Prostate gland (tissue), 2 donors: ENCODE measurements at places on chromosomes 16 and 17. TPM values are rescaled to one million over a fixed set of nuclear protein-coding genes. Genes with fewer than 3 reads are reported as not detected.

Gene CDH11
- total RNA-seq = 24.2 TPM

GRCh38 chr17:5203178-5203907, 11.7 kb upstream of the ZNF594 start:
- no peaks in the 10 kb centered on the region for H3K4me1 ChIP-seq
- no peak overlapping the region for H3K27ac ChIP-seq
- H3K36me3 ChIP-seq = no peaks in the 10 kb centered on the region
- no peak overlapping the region for H3K4me3 ChIP-seq
- DNase-seq = no peak

DNA sequence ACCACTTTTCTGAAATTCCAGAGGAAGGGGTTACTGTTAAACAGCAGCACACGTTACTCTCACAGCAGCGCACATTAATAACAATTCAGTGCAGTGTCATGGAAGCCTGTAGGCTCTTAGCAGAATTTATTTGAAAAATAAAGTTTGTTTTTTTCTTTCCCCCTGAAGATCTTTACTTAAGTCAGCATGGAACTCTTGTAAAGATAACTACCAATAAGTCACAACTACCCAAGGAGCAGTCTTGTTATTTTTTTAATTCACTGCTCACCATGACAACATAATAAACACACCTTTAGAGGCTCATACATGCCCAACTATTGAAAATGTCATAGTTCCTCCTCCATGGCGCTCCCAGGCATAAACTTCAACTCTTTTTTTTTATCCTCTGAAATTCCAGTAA, 31.8 kb upstream of the PSMD7 start:
- no peak overlapping the region for H3K4me3 ChIP-seq
- no peak overlapping the region for H3K27ac ChIP-seq
- no peaks in the 10 kb centered on the region for H3K27me3 ChIP-seq
- no peak for DNase-seq

Gene ALDH3A2
- total RNA-seq = 202 TPM

Gene FBXW10B
- not detected for total RNA-seq

DNA sequence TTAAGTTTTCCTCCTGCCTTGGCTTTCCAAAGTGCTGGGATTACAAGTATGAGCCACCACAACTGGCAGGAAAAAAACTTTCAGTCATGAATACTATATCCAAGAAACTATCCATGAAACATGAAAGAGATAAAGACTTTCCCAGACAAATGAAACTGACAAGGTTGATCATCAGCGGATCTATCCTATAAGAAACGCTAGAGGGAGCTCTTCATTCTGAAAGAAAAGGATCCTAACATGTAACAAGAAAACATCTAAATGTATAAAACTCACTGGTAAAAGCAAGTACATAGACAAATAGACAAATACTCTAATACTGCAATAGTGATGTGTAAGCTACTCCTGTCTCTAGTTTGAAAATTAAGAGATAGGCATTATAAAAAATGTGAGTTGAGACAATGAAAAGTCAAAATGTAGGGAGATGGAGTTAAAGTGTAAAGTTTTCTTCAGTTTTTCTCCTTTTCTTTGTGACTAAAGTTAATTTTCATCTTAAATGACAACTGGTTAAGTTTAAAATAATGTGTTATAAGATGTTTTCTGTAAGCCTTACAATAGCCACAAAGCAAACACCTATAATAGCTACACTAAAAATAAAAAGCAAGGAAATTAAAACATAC, 79.6 kb upstream of the TEKT1 start:
- no peaks in the 10 kb centered on the region for H3K4me1 ChIP-seq
- no peak overlapping the region for H3K4me3 ChIP-seq
- H3K27me3 ChIP-seq = no peaks in the 10 kb centered on the region
- no peak for DNase-seq
- H3K36me3 ChIP-seq = no peaks in the 10 kb centered on the region

DNA sequence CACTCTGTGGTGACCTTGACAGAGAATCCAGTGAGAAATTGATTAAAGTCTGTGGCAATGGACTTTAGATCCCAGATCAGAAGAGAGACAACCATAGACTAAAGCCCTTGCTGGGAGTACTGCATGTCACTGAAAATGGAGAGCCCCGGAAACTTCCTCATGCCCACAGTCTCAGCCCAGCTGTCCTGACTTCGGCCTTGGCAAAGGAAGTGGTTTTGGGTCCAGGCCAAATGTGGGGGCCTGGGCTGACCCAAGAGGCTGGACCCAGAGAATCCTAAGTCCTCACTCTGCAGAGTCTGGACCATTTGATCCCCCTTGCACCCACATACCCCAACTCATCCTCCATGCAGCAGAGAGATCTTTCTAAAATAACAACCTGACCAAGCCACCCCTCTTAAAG, 4.7 kb upstream of the BEAN1 start:
- H3K4me3 ChIP-seq = no peak overlapping the region
- H3K4me1 ChIP-seq = no peaks in the 10 kb centered on the region
- H3K36me3 ChIP-seq = no peaks in the 10 kb centered on the region
- H3K27ac ChIP-seq = no peak overlapping the region

Gene CARD14
- total RNA-seq = 27.3 TPM

DNA sequence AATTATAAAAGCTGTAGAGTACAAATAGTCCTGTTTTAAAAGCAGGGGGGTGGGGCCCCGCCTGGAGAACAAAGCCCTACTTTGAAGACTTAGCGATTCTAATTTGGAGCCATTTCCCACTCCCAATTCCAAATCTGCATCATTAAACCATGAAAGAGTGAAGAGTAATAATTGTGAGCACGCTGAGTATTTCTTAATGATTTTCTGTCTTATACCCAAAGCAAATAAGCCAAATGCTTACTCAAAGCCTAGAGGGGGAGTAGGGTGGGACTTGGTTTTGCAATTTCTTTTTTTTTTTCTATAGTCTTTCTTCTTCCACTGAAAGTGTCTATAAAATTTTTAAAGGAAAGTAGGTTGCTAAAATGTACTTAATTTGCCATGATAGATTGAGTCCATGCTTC, 470.1 kb downstream of the TOX3 start:
- H3K4me3 ChIP-seq = no peak overlapping the region
- H3K27ac ChIP-seq = no peak overlapping the region
- no peaks in the 10 kb centered on the region for H3K27me3 ChIP-seq
- no peaks in the 10 kb centered on the region for H3K4me1 ChIP-seq
- H3K36me3 ChIP-seq = no peaks in the 10 kb centered on the region
- no peak for DNase-seq

GRCh38 chr17:72580321-72581127, 459.7 kb downstream of the SOX9 start:
- no peaks in the 10 kb centered on the region for H3K36me3 ChIP-seq
- H3K4me1 ChIP-seq = no peaks in the 10 kb centered on the region
- no peaks in the 10 kb centered on the region for H3K27me3 ChIP-seq
- H3K27ac ChIP-seq = no peak overlapping the region

DNA sequence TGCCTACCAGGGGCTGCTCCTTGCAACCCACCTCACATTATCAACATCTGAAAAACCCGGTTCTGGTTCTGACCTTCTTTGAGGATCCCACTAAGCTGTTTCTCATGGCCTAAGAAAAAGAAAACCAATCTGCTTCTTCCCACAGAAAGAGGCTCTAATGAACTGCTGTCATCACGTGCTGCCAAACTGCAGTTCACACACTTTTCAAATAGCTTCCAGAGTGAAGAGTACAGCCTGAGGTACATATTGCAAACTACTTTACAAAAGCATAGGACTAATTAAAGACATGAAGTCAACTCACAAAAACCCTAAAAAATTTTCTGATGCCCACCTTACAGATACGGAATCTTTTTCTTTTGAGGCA, 36.7 kb downstream of the SMG6 start:
- H3K27me3 ChIP-seq = no peaks in the 10 kb centered on the region
- H3K27ac ChIP-seq = no peak overlapping the region
- H3K36me3 ChIP-seq = no peaks in the 10 kb centered on the region
- H3K4me1 ChIP-seq = no peaks in the 10 kb centered on the region
- no peak for DNase-seq

- no peaks in the 10 kb centered on the region for H3K36me3 ChIP-seq
- no peaks in the 10 kb centered on the region for H3K27me3 ChIP-seq
- peak overlapping the region; percentile 36 for H3K4me3 ChIP-seq
- H3K27ac ChIP-seq = peak overlapping the region; percentile 55
These were observed 3.4 kb upstream of the NTN3 start for GRCh38 chr16:2467528-2468232.

Gene KRTAP3-2
- total RNA-seq = not detected

- no peak overlapping the region for H3K4me3 ChIP-seq
- no peak for DNase-seq
- no peaks in the 10 kb centered on the region for H3K36me3 ChIP-seq
- H3K4me1 ChIP-seq = no peaks in the 10 kb centered on the region
- no peaks in the 10 kb centered on the region for H3K27me3 ChIP-seq
These were observed 180.8 kb downstream of the HS3ST4 start for GRCh38 chr16:25872369-25873070.

GRCh38 chr17:48571024-48571818, 6.9 kb downstream of the HOXB4 start:
- no peaks in the 10 kb centered on the region for H3K36me3 ChIP-seq
- no peak for DNase-seq
- H3K27ac ChIP-seq = no peak overlapping the region

Gene DHRS7C
- not detected for total RNA-seq

Gene CNGB1
- total RNA-seq = 0.34 TPM

DNA sequence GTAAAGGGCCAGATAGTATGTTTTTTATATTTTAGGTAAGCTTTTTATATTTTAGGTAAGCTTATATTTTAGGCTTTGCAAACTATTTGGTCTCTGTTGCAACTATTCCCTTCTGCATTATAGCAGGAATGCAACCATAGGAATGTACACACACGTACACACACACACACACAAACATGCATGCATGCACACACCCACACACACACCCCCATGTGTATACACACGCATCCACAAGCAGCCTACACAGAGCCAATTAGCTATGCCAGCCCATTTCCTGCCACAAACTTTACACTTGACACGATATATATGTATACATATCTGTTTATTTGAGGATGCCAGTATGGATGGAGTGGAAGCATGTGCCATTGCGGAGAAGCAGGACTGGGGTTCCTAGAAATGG, 7.5 kb upstream of the TRPV3 start:
- H3K4me3 ChIP-seq = no peak overlapping the region
- H3K4me1 ChIP-seq = no peaks in the 10 kb centered on the region
- no peak overlapping the region for H3K27ac ChIP-seq
- H3K36me3 ChIP-seq = no peaks in the 10 kb centered on the region
- no peak for DNase-seq

- DNase-seq = no peak
- H3K4me3 ChIP-seq = no peak overlapping the region
- H3K4me1 ChIP-seq = no peaks in the 10 kb centered on the region
- no peaks in the 10 kb centered on the region for H3K27me3 ChIP-seq
- H3K36me3 ChIP-seq = no peaks in the 10 kb centered on the region
These were observed 50.0 kb upstream of the IRX6 start for GRCh38 chr16:55273959-55274358.

Gene FOXL1
- 8.6 TPM for total RNA-seq

Gene CD300LB
- 0.64 TPM for total RNA-seq

DNA sequence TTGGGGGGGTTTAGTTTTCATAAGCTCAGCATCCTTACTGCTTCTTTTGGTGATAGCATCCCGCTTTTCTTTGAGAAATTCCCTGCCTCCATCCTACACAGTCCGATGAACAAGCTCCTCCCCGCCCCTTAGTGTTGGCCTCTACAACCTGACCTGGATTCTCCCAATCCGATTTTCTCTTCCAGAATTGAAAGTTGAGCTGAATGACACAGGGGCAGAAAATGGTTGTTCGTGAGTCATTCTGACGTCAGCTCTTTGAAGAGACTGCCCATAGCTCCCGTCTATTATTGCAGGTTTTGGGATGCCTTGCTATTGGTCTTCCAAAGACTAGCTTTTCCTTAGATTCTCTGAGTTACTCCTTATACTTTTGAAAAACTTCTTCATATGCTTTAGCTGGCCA, 279.7 kb downstream of the SLC39A11 start:
- no peaks in the 10 kb centered on the region for H3K36me3 ChIP-seq
- H3K27ac ChIP-seq = no peak overlapping the region
- no peak for DNase-seq
- no peaks in the 10 kb centered on the region for H3K27me3 ChIP-seq

Gene SNAI3
- total RNA-seq = 0.46 TPM

Gene CFAP97D1
- 1.1 TPM for total RNA-seq

Gene RAB40B
- 23.8 TPM for total RNA-seq

- no peaks in the 10 kb centered on the region for H3K4me1 ChIP-seq
- no peak overlapping the region for H3K27ac ChIP-seq
- no peak overlapping the region for H3K4me3 ChIP-seq
- no peaks in the 10 kb centered on the region for H3K36me3 ChIP-seq
- DNase-seq = no peak
- no peaks in the 10 kb centered on the region for H3K27me3 ChIP-seq
These were observed 357.9 kb downstream of the CNTNAP4 start for GRCh38 chr16:76634847-76635697.

Gene SCIMP
- total RNA-seq = 2.3 TPM

Gene PDE6G
- total RNA-seq = not detected

- H3K27ac ChIP-seq = no peak overlapping the region
- no peaks in the 10 kb centered on the region for H3K4me1 ChIP-seq
- H3K4me3 ChIP-seq = no peak overlapping the region
- no peaks in the 10 kb centered on the region for H3K27me3 ChIP-seq
These were observed 224.4 kb upstream of the CACNG5 start for GRCh38 chr17:66610361-66611133.

- H3K4me3 ChIP-seq = no peak overlapping the region
- peak; percentile 26 for DNase-seq
- no peaks in the 10 kb centered on the region for H3K36me3 ChIP-seq
- no peak overlapping the region for H3K27ac ChIP-seq
- no peaks in the 10 kb centered on the region for H3K4me1 ChIP-seq
- H3K27me3 ChIP-seq = no peaks in the 10 kb centered on the region
These were observed 198.0 kb upstream of the MPHOSPH6 start for GRCh38 chr16:82368041-82368440.

Gene MEOX1
- 3.4 TPM for total RNA-seq

Gene TBC1D28
- total RNA-seq = not detected

DNA sequence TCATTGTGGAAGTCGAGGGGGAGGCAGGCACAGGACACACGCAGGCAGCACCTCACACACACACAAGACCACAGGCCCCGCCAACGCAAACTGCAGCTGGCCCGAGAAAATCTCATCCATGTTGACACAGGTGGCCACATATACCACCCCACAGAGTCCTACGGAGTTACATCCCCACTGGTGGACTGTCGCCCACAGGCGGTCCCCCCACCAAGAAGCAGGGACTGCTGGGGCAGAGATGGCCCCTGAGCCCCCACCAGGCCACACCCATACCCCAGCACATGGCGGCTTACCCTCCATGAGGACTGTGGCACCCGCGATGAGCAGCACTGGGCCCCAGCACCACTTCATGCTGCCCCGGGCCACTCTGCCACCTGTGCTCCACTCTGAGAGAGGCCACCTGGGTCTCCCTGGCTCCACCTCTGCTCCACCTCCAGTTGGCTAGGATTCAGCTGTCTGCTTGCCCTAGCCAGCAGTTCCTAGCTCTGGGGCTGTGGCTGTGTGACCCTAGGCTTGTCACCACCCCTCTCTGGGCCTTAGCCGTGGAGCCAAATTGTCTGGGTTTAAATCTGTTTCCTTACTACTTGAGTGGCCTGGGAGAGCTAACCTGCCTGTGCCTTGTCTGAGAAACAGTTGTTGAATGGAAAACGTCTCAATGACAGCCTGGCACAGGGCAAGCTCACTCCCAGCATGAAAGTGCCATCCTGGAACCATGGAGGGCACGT, at the start of gene PRSS53:
PRSS53 (minus strand) TSS at position 485 of the 725 bp plus-strand sequence; CDS start at position 351, 134 bp downstream.
- H3K27me3 ChIP-seq = no peaks in the 10 kb centered on the region
- no peak within 1 kb of the TSS for H3K4me3 ChIP-seq
- H3K27ac ChIP-seq = no peak within 1 kb of the TSS
- no peaks in the 10 kb centered on the region for H3K4me1 ChIP-seq

Gene FBF1
- total RNA-seq = 18.9 TPM

- no peaks in the 10 kb centered on the region for H3K4me1 ChIP-seq
- H3K27ac ChIP-seq = no peak overlapping the region
- H3K4me3 ChIP-seq = no peak overlapping the region
- no peaks in the 10 kb centered on the region for H3K27me3 ChIP-seq
- H3K36me3 ChIP-seq = no peaks in the 10 kb centered on the region
These were observed 51.7 kb downstream of the GAN start for GRCh38 chr16:81366316-81366932.
